ENCODE measurements at places on chromosomes 4 and X.

GRCh38 chr4:39574946-39575345, 47.7 kb upstream of the UGDH start:
- no peak for DNase-seq

DNA sequence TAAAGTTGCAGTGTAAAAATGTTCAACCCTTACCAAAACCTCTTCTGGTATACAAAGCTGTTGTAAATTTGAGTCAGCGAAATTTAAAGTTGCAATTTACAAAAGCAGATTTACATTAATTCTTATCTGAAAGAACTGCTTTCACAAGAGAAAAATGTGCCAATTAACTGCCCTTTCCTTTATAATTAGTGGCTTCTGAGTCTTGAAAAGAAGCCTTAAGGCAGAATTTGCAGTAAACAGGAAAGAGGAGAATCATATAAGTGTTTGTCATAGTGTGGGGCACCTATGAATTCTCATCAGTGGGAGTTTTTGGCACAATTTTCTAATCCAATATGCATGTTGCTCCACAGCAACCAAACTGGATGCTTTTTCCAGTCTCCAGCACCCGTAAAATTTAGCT, 125.3 kb upstream of the GABRG1 start:
- no peak for DNase-seq

- DNase-seq = no peak
Measured at GRCh38 chr4:68872643-68873502, 57.1 kb downstream of the UGT2B10 start.

GRCh38 chrX:45716750-45717149, 516.1 kb upstream of the DIPK2B start:
- no peak for DNase-seq

- DNase-seq = no peak
Measured at GRCh38 chr4:106287353-106287969, 28.5 kb downstream of the TBCK start.

DNA sequence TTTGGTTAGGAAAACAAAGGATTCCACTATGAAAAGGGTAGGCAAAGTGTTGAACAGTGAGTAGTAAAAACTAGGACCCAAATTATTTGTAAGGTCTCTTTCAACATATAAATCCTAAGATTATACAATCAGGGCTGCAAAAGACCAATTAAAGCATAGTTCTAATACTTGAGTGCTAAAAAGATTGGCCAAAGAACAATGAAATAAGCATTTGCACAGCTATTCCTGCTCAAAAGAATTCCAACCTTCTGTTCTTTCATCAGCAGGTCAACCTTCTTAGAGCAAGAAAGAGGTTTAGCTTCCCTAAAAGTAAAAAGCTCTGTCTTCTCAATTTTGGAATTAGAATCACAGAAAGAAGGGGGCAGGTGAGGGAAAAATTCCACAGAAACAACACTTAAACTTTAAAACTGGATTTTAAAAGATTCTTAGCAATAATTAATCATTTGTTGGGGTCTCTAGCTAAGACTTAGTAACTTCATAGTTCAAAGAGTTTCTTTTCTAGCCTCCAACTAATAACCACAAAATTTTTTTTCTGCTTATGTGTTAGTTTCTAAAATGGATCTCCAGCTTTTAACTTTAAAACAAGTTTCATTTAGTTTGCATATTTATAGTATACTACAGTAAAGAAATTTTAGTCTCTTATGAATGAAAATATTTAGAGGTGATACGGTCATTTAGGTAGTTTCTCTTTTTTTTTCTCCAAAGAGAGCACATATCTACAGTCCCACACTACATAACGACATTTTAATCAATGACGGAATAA, 16.3 kb downstream of the TSPAN5 start:
- DNase-seq = no peak

GRCh38 chr4:74189331-74190043, 31.6 kb downstream of the MTHFD2L start:
- peak; percentile 29 for DNase-seq

- DNase-seq = no peak
Measured at GRCh38 chr4:27223326-27223725, 362.7 kb downstream of the STIM2 start.

DNA sequence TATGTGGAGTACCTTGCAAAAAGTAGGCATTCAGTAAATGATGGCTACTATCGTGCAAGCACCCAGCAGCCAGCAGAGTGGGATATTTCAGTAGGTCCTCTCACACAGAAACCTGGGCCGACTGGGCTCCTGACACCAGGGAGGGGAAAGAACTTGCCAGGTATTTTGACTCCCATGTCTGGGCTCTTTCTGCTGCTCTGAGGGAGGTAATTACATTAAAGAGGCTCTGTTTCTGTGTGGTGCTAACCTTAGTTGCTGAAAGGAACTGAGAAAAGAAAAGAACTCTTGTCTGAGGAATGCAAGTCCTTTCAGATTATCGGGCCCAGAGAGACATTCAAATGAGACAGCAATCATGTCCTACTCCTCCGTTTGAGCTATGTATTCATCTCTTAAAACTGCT, 175.8 kb upstream of the MTMR8 start:
- DNase-seq = no peak

DNA sequence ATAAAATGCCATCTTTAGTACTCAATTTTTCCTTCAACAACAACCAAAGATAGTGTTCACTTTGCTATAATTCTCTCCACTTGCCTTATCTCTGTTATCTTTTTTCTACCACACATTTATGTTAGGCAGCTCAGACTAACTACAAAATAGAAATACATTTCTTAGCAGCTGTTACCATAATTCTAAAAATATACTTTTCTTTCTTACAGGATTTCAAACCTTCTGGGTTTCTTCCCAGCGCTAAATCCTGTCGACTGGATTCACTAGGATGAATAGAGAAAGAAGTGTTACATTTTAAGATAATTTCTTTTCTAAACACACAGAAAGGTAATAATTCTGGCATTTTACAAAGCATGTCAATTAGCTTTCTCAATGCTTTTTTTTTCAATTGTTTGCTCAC, 105.5 kb upstream of the GK2 start:
- no peak for DNase-seq

DNA sequence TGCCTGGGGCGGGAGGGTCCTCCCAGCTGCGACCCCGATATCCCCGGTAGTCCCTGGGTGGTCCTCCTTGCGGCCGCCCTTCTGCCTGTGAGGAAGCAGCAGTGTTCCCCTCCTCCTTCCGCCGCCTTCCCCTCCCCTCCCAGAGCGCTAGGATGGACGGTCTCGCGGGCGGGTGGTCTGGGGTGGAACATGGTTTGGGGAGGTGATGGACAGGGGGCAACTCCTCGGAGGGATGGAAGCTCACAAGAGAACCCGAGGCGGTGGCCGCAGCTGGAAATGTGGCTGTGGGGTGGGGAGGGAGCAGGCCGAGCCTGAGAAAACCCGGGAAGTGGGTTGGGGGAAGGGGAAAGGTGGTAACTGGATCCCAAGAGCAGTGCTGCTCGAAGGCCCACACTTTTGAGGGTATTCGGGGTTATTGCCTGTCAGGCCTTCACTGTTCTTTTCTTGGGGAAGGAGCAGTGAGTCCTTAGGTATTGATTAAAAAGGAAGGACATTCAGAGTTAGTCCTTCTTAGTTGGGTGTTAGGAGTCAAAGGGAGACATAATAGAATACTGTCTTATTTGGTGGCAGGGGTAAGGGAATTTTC, 581 bp downstream of the UBE2K start:
- DNase-seq = peak; percentile 40

GRCh38 chrX:123814343-123814742, 45.5 kb upstream of the XIAP start:
- DNase-seq = no peak

All from T-helper 1 cell (primary cell).